ENCODE measurements at places on chromosomes 11 and 22. TPM values are rescaled to one million over a fixed set of nuclear protein-coding genes. Genes with fewer than 3 reads are reported as not detected.
A peak's percentile ranks its signal among the peaks of the same experiment; 100 is the strongest.

DNA sequence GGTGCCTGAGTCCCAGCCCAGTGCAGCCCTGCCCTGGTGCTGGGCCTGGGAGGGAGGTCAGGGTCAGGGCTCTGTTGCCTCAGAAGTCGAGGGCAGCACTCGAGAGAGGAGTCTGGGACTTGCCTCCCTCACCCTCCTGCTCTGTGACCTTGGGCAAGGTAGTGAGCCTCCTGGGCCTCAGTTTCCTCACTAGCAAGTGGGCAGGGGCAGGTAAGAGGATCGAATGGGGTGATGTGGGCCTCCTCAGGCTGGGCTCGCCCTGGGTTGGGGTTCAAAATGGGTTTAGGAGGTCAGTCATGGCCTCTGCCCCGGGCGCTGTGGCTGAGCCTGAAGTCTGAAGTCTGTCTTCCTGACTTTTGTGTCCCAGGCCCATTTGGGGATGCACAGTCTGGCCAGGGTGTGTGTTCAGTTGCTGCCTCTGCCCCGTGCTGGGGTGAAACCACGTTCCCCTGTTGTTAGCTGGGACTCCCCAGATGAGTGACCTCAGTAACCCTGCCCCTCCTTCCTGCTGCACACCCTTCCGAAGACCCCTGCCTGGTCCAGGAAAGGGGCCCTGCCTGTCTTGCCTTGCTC, 40.9 kb upstream of the CELSR1 start:
- no peak for DNase-seq

DNA sequence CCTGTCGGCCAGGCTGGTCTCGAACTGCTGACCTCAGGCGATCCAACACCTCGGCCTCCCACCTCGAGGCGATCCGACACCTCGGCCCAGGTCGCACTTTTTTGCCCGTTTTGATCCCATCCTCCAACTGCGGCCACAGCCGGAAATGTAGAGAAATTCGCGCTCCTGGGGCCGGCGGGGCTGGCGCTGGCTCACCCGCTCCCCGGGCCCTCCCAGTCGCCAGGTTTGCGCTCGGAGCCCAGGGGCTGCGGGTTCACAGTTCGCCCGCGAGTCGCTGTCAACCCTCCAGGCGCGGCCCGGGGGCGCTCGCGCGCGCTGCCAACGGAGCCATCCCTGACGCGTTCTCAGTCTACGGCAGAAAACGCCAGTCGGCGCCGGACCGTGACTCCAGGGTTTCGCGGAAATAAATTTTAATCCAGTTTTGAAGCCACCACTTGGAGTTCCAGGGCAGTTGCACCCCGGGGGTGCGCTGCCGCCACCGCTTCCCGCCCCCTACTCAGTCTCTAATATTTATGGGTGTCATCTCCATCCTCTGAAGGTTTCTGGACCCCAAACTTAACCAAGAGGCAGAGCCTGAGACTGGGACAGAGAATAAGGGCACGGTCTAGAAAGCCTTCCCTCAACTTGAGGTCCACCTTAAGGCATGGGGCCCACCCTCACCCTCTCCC, 1.5 kb upstream of the KLHDC7B start:
- DNase-seq, result peak; percentile 53

DNA sequence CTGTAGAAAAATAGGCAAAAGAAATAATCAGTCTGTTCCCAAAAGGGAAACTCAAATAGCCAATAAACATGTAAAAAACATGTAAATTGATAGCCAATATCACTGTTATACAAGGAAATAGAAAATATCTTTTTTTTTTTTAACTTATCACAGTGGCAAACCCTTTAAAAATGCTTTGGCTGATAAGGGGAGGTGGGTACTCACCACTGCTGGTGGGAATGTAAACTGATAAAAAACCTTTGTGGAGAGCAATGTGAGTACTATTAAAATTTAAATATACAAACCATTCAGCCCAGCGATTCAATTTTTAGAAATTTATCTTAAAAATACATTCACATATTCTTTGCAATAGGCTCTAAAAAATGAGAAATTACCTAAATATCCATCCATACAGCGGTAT, 3.6 kb downstream of the RPUSD4 start:
- no peak for DNase-seq

The TMEM86A gene
- 2.1 TPM for polyA plus RNA-seq

DNA sequence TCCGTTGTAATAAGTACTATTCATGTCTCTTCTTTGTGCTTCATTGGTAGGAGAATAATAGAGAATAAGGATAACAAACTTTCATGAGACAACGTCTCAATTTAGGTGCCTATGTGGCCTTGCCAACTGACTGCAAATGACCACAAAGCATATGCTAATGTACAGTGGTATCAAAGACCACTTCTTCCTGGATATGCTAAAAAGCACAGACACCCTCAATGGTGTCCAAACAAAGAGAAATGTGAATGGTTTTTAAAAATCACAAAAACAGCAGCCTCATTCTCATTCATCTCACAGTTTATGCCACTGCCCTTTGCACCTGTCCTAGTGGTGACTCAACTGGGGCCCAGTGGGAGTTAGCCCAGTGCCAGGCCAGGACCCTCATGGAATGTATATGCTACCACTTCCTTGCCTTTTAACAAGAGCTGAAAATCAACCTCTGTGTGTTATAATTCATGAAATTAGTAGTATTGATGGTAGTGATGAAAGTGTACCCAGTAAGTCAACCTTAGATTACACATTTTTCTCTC, 65.2 kb upstream of the MTMR2 start:
- DNase-seq, result no peak

The PHOX2A gene
- polyA plus RNA-seq, result not detected

DNA sequence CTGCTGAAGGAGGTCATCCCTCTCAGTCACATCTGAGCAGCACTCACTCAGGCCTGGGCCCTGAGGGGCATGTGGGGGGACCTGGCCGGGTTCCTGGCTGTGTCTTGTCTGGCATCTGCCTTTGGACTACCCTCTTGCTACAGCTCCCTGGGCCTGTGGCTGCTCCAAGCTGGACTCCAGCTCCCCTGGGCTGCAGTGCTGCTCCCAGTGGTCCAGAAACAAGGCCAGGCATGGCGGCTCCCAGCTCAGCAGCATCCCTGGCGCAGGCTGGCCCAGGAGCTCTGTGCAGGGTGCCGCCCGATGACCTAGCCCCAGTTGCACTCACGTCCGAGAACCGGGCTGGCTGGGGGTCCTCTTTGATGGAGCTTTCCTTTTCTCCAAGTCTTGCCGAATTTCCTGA, 5.3 kb downstream of the CDPF1 start:
- DNase-seq, result no peak

DNA sequence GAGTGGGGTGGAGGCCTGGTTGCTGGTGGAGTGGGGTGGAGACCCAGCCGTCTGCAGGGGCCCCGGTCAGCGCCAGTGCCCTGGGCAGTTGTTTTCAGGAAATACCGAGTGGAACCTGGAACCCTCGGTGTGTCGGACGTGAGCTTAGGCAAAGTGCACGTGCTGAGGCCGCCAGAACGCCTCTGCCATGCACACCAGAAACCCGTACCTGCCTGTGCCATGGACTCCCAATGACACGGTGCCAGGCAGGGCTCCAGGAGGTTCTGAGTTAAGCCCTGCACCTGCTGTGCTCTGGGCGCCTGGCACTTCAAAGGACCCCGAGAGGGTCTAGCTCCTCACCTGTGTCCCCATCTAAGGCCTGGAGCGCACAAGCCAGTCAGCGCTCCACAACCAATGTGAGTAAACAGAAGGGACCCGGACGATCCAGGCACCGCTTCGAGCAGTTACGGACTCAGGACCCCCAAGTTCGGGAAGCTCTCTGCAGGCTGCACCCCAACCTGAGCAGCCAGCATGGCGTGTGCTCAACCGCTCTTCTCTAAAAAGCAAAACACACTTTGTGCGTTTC, 12.3 kb downstream of the TOLLIP start:
- no peak for DNase-seq

DNA sequence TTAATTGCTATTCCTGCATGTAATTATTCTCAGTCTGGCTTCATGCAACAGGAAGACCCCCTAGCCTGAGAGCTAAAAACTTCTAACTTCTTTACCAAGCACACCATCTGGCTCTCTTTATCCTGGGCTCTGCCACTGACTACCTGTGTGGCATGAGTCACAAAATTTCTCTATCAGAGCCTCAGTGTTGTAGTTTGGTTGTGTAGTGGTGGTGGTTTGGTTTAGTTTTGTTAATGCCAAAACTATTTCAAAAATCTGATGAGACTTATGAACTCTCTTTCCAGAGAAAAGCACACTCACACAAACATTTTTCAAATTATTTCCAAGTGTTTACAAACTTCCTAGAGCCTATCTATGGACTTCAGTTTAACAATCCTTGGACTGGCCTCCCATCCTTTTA, 7.5 kb upstream of the IL17RA start:
- DNase-seq, result no peak

GRCh38 chr11:43377389-43377788, 18.7 kb downstream of the TTC17 start:
- DNase-seq, result peak; percentile 9

DNA sequence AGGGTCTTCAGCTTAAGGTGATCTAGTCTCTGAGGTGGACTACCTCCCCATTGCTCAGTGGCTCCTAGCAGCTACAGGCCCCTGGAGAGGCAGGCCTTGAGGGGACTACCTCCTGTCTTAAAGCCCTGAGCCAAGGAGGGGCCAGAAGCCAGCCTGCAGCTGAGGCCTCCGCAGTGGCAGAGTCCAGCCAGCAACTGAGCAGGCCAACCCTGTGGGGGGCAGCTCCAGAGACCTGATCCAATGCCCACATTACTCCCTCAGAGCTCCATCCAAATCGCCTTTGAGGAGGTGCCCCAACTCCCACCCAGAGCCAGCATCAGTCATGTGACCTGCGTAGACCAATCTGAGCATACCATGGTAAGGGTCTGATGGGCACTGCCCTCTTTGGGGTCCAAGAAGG, 2.7 kb downstream of the C2CD2L start:
- DNase-seq, result no peak

The SRSF8 gene
- 19.5 TPM for polyA plus RNA-seq

The LMO1 gene
- not detected for polyA plus RNA-seq

The PKNOX2 gene
- polyA plus RNA-seq, result 0.91 TPM

DNA sequence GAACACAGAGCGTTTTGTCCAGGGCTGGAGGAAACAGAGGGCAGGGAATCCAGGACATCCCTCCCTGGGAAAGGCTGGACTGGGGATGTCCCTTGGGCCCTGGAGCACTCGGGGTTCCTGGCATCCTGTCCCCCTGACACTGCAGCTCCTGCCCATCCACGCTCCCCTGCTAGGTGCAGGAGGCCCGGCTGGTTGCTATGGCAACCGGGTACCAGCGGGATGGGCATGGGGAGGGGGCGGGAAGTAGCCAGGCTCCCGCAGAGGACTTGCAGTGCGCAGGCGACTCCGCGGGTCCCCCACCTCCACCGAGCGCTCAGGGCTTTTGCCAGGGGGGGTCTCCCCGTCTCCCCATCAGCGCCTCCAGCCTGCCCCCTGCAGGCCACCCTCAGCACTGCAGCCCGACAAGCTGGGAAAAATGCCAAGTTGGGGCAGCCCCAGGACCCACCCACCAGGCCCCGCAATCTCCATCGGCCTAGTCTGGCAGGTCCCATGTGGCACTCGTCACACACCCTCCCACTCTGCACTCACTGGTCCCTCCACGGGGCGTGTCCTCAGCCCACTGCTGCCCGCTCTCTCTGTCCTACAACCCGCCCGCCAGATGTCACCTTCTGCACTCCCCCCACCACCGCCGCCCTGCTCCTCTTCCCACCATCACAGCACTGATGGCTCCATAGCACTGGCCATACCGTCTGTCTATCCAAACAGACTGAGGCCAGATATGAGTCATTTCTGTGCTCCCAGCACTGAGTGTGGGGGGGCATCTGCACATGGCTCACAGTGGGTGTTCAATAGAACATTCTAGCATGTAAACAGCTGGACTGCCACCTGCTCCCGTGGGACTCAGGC, 31.5 kb downstream of the KIAA0930 start:
- peak; percentile 23 for DNase-seq

The SHISA8 gene
- polyA plus RNA-seq, result not detected

The CRYAB gene
- polyA plus RNA-seq, result 0.32 TPM

The PRR5L gene
- polyA plus RNA-seq, result 1.7 TPM

GRCh38 chr11:86670911-86671310, 1.5 kb downstream of the ME3 start:
- peak; percentile 34 for DNase-seq

- no peak for DNase-seq
Observed at GRCh38 chr11:116168459-116168787, 604.4 kb downstream of the BUD13 start.

- no peak for DNase-seq
Observed at GRCh38 chr11:8288824-8289491, 25.3 kb upstream of the LMO1 start.

DNA sequence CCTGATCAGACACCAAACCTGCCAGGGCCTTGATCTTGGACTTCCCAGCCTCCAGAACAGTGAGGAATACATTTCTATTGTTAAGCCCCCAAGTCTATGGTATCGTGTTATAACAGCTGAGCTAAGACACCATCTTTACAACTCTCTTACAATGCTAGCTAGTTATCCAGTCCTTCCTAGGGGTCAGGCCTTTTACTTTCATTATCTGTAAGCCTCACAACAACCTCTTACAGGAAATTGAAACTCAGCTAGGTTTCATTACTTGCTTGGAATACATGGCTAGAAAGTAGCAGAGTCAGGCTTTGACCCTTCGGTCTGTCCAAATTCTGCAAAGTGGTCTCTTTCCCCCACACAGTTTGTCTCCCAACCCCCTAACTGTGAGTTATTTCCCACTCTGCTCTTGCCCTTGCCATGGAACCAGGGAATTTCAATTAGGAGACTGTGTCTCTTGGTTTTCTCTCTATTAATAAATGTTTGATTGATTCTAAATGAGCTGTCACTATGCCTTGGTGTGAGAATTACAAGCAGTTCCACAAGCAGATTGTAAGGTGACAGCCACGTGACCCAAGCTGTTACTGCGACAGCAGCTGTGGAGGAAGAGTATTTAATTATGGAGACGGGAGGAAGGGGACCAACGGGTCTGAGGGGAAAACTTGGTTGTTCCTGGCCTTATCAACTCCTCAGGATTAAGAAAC, 38.4 kb upstream of the CLMP start:
- DNase-seq, result no peak

DNA sequence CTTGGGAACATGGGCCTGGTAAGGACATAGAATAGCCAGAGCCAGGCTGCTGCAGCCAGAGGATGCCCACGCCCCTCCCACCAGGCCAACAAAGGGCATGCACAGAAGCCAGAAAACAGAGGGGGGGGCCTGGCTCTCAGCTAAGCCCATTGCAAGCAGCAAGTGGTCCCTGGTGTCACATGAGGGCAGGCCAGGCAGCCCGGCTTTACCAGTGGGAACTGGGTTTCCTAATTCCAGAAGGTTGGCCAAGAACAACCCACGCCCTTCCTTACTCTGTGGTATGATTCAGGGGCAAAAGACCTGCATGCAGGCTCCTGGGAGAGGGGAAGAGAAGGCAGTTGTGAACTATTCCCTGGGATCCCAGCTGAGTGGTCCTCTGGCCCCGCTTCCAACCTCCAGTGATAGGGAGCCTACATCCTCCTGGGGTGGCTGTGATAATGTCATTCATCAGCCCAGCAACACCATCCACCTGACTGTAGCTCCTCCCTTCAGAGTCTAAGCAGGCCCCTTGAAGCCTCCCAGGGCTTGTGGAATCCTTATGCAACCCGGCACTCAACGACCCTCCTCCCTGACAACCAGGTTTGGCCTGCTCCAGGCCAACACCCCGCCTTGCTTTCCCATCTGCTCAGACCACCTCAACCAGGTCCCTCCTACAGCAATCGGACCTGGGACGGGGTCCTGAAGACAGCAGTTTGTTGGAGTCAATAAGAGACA, 62.1 kb upstream of the LMO1 start:
- DNase-seq, result no peak

The CABP4 gene
- polyA plus RNA-seq, result 2.4 TPM

- no peak for DNase-seq
Observed at GRCh38 chr11:127625402-127625801, 624.8 kb upstream of the KIRREL3 start.

All from endothelial cell of umbilical vein (primary cell).